ENCODE measurements at places on chromosomes 2 and 18.

DNA sequence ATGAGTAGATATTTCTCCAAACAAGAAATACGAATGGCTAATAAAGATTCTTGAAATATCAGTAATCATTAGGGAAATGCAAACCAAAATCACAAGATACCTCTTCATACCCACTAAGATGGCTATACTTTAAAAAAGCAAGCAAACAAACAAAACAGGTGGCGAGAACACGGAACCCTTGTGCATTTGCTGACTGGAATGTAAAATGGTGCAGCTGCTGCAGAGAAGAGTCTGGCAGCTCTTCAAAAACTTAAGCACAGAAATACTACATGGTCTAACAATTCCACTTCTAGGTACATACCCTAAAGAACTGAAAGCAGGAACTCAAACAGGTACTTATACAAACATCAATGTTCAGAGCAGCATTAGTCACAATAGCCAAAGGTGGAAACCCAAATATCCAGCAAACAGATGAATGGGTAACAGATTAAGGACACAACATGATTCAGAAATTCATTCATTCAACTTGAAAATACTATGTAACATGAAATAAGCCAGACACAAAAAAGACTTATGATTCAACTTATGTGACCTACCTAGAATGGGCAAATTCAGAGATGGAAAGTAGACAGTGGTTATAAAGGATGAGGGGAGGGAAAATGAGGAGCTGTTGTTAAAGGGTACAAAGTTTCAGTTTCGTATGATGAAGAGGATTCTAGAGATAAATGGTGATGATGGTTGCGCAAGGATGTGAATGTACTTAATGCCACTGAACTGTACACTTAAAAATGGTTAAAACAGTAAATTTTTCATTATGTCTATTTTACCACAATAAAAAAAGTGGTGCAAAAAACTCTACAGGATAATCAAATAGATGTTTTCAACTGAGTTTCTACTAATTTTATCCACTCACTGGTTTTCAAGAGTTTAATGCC is 26.9 kb upstream of the GPR75 start:
- DNase-seq = no peak

DNA sequence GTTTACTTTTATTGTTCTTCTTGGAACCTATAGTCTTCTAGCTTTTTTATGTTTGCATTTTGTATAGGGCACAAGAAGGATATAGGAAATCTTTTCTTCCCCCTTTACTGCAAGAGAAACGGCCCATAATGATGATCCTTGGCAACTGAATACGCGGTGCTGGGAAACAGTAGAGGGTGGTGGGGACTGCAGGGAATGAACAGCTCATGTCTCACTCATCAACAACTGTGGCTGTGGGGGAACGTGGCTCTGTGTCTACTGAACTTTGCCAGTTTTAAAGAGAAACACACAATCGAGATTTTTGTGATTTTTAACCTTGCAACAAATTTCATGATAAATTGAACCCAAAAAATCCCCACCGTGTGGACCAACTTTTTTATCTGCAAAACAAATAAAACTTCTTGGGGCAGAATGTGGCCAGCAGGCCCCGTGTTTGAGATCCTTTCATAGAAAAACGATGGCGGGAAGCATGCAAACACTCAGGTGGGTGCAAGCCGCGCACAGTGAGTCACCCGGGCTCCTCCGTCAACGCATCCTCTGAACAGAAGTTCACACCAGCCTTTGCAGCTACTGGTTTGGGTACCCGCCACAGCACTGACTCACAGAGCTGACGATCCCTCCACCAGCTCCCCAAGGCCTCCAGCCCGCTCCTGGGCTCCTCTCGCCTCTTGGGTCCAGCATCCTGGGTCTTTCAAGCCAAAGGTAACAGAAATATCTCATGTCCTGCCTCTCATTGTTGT is 149.3 kb downstream of the COL6A3 start:
- DNase-seq = no peak

- DNase-seq = no peak
Observed at GRCh38 chr2:233029321-233029720, 3.2 kb upstream of the NEU2 start.

- DNase-seq = no peak
Observed at GRCh38 chr2:211751848-211752247, 786.8 kb downstream of the ERBB4 start.

GRCh38 chr18:10928011-10928771 is 221.2 kb downstream of the PIEZO2 start:
- DNase-seq = no peak

GRCh38 chr2:177667626-177668025 is 275.1 kb downstream of the AGPS start:
- DNase-seq = no peak

DNA sequence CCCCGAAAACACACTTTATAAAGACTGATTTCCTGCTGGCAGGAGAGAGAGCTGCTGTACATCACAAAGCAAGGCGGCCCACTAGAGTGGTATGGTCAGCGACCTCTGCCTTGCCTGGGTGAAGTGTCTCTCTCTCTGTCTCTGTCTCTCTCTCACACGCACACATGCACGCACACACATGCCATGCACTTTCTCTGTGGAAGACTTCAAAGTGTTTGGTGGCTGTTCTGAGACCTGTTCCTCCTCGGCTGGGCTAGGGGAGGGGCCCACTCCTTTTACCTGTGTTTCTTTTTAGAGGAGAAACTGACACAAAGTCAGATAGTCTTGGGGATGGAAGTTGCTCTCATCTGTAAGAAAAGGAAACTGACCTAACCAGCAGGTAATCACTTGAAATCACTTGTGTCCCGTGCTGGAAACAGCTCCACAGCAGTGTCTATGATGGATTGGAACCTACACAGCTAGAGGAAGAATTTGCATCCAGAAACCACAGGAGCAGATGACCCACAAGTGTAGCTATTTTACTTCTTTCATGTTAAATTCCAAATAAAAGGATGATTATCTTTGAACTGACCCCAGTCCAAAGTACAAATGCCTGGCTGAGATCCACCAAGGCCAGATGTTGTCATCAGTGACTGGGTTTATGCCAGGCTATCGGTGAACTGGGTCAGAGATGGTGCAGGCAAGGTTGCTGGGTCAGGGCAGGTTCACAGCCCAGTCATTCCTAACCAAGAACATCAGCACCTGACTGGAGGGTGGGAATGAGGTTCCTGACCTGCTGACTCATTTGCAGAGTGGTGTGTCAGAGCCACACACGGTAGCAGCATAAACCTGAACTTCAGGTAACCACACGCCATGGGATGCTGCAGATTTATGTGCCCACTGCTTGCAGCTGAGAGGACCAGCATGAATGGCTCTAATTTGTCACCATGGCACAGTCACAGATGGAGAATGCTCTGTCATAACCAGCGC is 63.0 kb downstream of the NPAS2 start:
- no peak for DNase-seq

- no peak for DNase-seq
Observed at GRCh38 chr2:152440460-152440859, 105.5 kb downstream of the FMNL2 start.

DNA sequence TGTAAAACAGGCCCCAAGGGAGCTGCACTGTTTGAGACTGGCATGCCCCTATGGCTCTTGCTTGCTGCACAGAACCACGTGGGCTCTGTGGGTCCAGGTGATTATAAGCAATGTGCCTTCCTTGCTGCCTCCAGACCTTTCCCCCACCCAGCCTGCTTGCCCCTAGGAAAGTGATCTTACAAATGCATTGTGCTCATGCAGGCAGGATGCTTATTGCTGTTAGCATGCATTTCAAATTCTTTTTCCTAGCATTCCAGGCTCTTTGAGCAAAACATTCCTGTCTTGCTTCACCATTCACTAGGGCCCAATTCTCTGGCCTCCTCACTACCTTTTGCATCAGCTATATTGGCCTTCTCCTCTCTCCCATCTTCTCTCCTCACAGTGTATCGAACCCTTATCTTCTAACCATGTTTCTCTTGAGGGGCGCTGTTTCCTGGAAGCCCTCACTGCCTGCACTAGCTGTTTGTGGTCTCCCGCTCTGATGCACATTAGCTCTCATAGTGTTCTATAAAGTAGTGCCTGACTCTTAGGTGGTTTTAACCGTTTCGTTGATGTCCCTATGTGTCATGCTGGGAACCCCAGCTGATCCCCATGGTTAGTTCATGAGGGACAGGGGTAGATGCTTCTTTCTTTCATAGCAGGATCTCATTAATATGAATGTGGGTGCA is 152.9 kb upstream of the EPAS1 start:
- peak; percentile 77 for DNase-seq

- DNase-seq = no peak
Observed at GRCh38 chr2:12320991-12321641, 395.6 kb upstream of the TRIB2 start.

Data from natural killer cell treated with Interleukin-12 subunit alpha and Interleukin-12 subunit beta and Interleukin-15 and Interleukin-18, amount 100 ng/mL, for 72 hours (primary cell).